ENCODE measurements at places on chromosomes 6 and 20. TPM values are rescaled to one million over a fixed set of nuclear protein-coding genes. Genes with fewer than 3 reads are reported as not detected.

Gene CAGE1
- not detected for total RNA-seq

- peak; percentile 14 for DNase-seq
Observed at GRCh38 chr6:44169154-44169553, 10.5 kb downstream of the CAPN11 start.

Gene BMP6
- 4.8 TPM for total RNA-seq

DNA sequence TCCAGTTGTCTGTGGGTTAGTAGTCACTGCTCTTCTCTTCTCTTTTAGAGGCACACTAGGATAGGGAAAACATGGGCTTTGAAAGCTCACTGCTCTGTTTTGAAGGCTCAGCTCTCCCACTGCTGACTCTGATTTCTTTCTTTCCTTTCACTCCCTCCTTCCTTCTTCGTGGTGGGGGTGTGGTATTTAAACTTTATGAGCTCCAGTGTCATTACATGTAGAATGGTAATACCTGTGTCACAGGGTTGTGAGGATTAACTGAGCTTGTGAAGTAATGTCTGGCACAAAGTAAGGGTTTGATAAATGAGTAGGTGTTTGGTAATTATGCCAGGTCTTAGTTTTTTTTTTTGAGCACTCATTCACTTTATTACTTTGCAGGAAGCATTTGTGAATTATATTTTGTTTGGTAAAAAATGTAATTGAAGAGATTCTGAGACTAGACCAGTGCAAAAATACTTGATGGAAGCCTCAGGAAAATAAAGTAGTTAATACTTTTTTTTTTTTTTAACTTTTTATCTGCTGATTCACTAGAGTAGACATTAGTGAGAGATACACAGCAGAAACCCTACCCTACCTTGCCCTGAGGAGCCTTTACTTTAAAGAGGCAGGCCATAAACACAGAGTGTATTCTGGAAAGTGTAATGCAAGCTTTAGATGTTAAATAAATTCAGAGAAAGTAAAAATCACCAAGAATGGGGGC, 17.3 kb downstream of the SMAP1 start:
- DNase-seq = no peak

DNA sequence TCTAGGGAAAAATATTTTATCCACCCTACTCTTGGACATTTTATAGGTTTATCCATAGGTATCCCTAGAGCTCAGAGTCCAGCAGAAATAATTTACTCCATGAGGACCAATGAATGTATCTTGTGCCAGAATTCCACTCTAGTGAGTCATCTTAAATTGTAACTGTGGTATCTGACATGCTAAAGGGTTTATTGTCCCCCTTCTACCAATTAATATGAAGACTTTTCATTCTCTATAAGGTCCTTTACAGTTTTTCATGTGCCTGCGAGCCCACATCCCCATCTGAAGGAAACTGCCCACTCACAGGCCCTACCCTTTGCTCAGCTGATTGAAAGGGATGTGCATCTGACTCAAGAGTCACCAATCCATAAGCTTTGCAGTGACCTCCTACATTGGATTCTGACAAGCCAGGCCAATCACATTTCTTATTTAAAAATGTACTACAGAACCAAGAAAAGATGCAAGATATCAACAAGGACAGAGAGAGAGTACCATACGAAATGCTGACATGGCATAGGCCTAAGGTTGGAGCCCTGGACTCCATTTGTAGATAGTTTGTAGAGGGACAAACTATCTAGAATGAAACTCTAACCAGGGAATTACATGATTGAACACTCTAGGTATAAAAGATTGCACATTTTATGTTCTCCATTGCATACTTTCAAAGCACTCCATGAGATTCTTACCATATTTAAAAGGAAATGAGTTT, 93.4 kb upstream of the DEFB112 start:
- no peak for DNase-seq

Gene MYMX
- total RNA-seq = not detected

Gene CGA
- not detected for total RNA-seq

GRCh38 chr20:61891916-61892649, 173.6 kb downstream of the TAF4 start:
- DNase-seq = no peak

Gene ACAT2
- 20.6 TPM for total RNA-seq

Gene SLC17A2
- not detected for total RNA-seq

Gene ADGRG6
- total RNA-seq = 35.4 TPM

Gene SLC44A4
- 0.59 TPM for total RNA-seq

GRCh38 chr20:38202982-38203293, 37.9 kb upstream of the TGM2 start:
- no peak for DNase-seq

- DNase-seq = no peak
Observed at GRCh38 chr6:1383729-1384548, 5.4 kb upstream of the FOXF2 start.

Gene STX7
- 73.7 TPM for total RNA-seq

Gene LPA
- 0.22 TPM for total RNA-seq

DNA sequence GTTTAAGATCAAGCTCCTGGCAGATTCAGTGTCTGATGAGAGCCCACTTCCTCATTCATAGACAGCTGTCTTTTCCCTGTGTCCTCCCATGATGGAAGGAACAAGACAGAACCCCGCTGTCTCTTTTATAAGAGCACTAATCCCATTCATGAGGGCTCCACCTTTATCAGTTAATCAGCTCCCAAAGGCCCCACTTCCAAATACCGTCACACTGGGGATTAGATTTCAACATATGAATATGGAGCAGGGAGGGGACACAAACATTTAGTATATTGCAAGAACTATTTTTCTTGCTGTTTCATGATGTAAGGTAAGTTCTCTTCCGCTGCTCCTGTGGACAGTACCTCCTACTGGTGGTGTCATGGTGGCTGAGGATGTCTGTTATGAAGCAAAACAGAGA, 158.3 kb upstream of the IRAK1BP1 start:
- no peak for DNase-seq

DNA sequence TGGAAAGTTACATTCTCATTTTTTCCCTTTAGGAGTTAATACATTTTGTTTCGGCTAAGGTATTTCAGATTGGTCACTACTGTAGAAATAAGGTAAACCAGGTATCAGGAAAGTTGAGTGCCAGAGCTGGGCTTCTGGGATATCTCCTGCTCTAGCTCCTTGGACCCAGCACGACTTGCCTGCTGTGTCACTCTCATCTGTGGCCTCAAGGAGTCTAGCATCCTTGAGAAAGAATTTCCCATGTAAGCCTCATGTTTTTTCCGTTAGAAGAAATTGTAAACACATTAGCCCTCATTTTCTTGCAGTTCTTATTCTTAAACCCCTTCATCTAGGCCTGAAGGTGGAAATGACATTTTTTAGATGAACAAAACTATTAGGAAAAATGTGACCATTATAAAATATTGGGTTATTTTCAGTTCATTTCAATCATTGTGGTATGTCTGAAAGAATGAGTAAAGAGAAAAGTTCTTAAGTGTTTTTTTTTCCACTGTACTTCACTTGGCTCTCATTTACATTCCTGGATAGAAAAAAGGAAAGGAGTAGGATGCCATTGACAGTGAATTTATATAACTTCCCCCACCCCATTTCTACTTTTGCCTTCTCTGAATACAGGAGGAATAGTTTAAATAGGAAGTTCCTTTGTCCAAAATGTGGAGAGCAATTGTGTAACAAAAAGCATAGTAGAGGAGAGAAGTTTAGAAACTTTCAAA, 46.7 kb downstream of the CD2AP start:
- no peak for DNase-seq

- DNase-seq = no peak
Observed at GRCh38 chr6:149445095-149445466, 39.7 kb downstream of the ZC3H12D start.
